Amniotic stem cell (primary cell): ENCODE measurements at places on chromosomes 2 and 18.

- DNase-seq, result no peak
Observed at GRCh38 chr18:3972291-3972930, 482.7 kb downstream of the DLGAP1 start.

DNA sequence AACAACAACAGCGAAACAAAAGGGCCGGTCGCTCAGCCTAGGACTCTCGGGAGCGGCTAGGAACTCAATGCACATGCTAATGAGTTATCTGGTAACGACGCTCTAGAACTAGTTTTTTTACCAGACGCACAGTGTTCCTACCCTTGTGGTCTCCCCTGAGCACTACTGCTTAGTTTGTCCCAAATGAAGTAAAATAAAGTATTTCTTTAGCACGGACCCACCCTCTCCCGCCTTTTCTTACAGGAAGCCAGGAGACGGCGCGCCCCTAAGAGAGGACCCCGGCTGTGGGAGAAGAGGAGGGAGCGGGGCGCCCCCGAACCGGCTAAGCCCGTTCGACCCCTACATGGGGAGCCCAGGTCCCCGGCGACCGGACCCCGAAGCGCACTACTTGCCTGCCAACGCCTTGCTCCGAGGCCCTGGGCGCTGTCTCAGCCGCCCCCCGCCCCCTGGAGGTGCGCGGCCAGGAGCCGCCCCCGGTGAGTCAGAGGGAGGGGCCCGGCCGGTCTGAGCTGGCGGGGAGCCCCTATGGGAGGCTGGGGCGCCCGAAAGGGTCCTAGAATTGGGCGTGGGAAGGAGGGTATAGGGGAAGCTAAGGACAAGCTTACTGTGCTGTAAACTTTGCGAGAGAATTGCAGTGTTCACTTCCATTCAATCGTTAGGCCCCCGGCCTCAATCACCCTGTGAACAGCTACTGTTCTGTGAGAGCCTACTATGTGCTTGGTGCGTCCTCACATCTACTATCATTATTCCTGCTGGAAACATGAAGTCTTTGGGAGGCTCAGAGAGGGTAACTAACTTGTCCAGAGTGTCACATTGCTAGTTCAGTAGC, 3.6 kb upstream of the CAPG start:
- peak; percentile 27 for DNase-seq

- DNase-seq, result peak; percentile 85
Observed at GRCh38 chr2:71831193-71831577, 316.5 kb downstream of the CYP26B1 start.

DNA sequence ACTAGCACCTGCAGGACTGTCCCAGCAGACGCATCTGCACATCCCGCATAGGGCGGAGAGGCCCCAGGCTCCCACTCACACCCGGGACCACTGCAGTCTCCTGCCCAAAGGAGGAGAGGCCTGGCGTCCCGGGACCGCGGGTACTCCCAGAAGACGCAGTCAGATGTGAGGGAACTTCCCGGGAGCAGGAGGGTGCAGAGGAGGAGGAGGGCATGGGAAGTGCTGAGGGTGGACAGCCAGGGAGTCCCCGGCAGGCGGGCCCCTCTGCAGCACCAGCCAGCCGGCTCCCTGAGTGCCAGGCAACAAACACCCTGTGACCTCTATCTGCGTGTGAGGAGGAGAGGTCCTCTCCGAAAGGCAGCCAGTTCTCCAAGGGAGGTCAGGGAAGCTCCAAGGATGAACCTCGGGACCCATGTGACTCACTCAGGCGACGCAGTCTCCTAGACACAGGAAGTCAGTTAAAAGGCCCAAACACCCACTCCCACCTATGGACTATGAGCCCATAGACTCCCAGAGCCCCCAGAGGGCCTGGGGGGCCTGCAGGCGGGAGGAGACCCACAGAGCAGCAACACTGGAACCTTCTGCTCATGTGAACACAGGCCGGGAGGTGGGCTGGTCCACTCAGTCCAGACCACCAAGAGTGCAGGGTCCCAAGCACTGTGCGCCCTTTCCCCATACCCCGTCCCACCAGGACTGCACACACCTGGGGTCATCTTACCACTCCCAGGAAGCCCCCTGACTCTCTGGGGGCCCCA, 4.2 kb downstream of the PXDN start:
- DNase-seq, result no peak

DNA sequence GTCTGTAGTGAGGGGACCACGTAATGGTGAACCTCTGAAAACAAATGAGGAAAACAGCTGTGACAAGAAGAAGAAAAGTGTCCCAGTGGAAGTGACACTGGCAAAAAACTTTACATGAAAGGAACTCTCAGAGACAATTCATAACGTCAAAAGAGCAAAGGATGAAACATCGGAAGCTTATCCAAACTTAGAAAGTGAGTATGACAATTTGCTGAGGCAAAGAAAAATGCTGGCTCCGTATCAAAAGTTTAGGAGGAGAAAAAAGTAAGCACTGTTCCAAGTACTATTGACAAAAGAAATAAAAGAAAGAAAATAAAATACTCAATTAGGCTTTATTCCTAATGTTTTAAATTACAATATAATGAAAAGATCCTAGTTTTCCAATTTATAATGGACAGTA, 91.3 kb downstream of the NOL10 start:
- no peak for DNase-seq

DNA sequence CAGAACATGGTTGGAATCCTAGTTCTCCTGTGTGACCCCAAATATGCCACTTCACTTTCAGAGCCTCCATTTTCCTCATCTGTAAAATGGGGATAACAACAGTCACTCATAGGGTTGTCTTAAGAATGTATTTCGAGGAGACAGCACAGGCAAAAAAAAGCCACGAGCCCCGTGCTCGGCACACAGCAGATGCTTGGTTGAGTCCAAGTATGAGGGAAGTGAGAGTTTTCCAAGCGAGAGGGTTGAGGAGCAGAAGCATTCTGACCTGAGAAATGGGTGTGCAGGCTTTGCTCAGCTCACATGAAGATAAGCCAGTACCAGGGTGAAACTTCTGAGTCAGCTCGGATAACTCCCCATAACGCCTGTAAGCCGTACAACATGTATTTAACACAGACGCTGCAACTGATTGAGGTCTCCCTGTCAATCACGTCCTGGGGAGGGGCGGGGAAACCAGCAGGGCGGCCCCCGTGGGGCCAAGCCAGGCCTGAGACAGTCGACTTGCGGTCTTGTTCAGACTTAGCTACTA, 23.0 kb upstream of the ODC1 start:
- no peak for DNase-seq

GRCh38 chr2:191213333-191213732, 31.9 kb upstream of the MYO1B start:
- no peak for DNase-seq

DNA sequence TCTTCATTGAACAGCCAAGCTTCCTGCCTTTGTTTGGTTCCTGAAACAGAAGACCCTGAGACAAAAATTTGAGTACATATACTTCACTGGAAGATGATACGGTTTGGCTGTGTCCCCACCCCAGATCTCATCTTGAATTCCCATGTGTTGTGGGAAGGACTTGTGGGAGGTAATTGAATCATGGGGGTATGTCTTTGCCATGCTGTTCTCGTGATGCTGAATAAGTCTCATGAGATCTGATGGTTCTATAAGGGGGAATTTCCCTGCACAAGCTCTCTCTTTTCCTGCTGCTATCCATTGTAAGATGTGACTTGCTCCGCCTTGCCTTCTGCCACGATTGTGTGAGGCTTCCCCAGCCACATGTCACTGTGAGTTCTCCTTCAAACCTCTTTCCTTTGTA, 76.5 kb downstream of the BABAM2 start:
- no peak for DNase-seq
